Activated naive CD4-positive, alpha-beta T cell (primary cell): ENCODE measurements at places on chromosomes 3 and 15.

DNA sequence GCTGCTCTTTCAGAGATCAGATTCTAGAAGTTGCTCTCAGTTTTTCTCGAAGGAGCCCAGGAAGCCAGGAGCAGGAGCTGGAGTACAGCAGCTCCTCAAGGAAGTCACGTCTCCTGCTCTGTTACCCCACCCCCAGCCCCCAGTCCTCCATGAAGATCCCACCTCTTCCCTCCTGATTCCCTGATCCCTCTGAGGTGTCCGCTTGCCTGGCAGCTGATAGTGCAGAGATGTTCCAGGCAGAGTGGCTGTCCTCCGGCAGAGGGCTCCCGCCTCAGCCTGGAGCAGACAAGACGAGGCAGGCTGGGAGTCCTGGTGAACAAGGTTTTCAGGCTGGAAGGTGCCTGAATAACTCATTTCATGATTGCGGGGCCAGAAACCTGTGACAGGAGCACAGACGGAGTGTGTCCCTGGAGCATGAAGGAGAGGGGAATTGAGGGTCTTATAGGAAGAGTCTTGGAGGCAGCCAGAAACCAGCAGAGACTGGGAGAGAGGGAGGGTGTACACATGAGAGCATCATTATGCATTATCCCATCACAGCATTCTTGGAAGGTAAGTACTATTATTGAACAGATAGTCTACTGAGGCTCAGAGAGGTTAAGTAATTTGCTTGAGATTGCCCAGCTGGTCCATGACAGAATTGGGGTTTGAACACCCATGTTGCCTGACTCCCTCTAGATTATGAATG, 1.2 kb downstream of the HRH1 start:
- DNase-seq = no peak

GRCh38 chr3:194622621-194623340, 10.4 kb downstream of the TMEM44 start:
- DNase-seq = no peak

DNA sequence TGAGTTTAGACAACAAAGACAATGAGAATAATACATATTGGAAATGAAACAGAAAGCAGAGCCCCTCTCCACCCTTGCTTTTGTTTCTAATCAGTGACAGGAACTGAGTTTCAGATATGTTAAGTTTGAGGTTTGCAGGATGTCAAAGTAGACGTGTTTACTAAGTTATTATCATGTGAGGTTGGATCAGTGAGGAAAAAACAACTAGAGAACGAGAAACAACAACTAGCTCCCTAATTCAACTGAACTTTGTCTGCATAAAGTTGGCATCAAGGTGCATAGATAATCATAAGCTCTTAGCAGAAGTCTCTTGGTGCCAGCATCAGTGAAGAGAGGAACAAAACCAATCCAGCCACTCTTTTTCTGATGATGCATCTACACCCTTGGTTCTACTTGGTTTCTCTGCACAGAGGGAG, 491.1 kb upstream of the NR2F2 start:
- DNase-seq = no peak

- no peak for DNase-seq
Observed at GRCh38 chr3:146187334-146187950, 26.5 kb upstream of the PLOD2 start.

DNA sequence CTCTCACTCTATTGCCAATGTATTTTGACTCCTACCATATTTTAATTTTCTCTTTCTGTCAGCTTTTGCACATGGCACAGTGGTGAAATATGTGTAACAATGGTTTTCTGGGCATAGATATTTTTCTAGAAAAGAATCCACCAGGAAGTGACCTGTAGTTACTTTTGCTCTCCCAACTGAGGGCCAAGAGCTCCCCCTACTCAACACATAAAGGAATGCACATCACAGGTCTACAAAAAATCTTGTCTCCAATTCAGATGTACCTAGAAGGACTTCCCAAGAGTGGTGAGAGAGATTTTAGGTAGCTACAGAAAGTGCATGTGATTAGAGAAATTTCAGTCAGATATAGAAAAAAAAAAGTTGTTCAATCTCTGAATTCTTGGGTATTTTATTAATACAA, 15.6 kb downstream of the CPA3 start:
- DNase-seq = no peak
